ENCODE measurements at places on chromosomes 16 and 17.

DNA sequence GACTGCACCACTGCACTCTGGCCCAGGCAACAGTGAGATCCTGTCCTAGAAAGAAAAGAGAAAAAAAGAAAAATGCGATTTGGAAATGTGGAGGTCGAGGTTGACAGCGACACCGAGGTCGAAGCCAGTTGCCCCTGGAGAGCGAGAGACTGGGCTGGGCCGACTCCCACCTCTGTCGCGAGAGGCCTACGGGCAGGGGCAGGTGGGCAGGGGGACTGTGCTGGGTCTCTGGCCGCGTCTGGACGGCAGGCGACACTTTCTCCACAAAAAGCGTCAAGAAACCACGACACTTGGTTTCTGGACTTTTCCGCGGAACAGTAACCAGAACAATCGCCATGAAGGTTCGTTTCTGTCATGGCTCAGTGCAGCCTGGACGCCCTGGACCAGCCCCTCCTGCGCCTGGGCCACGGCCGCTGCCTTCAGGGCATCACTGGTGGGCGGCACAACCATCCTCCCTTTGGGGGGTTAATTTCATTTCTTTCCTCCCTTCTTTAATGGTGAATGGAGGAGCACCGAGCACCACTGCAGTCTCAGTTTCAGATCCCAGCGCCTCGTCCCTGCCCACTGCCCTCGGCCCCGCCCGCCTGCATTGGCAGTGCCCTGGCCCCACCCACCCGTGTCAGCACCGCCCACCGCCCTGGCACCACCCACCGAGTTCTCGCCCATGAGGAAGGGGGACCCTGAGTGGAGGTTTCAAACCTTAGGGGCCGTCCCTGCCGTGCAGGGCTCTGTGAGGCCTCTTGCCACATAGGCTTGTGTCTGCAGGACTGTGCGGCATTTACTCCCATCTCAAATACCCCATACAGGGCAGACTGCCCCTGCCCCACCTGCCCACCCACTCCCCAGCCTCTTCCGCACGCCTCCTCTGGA is 18.5 kb upstream of the CDH15 start:
- DNase-seq = no peak

- DNase-seq = no peak
Measured at GRCh38 chr17:34249061-34249460, 6.0 kb upstream of the CCL2 start.

DNA sequence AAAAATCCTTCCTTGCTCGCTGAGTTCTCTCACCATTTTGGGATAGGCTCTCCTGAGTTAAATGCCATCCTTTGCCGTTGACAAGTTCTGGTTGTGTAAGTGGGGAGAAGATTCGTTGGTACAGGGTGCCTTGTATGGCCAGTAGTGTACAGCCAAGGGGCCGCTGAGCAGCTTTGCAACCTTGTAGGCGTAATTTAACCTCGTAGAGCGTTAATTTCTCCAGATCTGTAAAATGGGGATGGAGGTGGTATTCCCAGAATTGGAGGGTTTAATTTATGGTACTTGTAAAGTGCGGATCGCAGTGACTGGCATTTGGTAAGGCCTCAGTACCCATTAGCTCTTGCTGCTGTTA is 1.4 kb downstream of the ARSG start:
- DNase-seq = no peak

DNA sequence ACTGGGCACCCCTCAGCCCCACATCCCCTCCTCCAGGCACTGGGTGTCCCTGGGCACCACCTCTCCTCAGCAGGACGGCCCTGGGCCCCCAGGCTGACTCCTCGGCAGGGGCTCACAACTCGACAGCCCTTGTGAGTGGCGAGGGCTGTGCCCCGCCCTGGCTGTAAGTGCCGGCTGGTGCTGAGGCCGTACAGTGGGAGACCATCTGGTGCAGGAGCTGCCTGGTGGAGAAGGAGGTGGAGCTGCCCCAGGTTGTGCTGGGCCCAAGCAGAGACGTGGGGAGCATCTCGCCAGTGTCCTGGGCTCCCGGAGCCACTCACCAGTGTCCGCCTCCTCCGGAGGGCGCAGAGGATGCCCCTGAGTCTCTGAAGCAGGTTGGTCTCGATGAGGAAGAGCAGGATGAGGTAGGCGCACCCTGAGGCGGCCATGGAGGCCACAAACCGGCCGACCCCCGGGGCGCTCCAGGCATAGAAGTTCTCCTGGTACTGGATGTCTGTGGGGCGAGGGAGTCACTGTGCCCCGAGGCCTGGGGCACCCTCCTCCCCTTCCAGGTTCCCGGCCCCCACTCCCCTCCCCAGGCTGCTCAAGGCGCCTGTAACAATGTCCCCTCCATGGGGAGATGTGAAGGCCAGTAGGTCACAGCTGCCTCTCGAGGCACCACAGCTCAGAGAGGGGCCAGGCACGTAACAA is 15.1 kb upstream of the RNPS1 start:
- no peak for DNase-seq

DNA sequence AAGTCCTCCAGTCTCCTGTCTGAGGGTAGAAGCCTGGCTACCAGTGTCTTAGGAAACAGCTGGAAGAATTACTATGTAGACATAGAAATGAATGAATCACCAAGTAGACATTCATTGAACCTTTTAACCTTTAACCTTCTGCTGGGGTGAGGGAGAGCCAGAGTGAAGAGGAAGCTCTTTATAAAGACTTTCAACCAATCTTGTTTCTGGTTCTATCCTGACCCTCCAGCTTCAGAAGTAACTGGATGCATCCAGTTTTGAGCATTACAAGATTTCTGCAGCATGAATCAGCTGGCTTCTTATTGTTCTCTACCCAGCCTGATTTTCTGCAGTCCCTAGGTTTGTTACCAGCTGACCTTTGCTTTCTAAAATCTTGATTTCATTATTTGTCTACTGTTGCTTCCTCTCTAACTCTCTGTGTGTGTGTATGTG is 8.5 kb downstream of the TEKT1 start:
- DNase-seq = peak; percentile 20

- DNase-seq = peak; percentile 46
Measured at GRCh38 chr16:85460252-85461021, 152.7 kb upstream of the GSE1 start.

GRCh38 chr17:17876959-17877528 is 40.3 kb upstream of the SREBF1 start:
- DNase-seq = peak; percentile 30

GRCh38 chr17:19368229-19368628 is 5.7 kb upstream of the B9D1 start:
- no peak for DNase-seq
